ENCODE measurements at places on chromosomes 5 and 9.

DNA sequence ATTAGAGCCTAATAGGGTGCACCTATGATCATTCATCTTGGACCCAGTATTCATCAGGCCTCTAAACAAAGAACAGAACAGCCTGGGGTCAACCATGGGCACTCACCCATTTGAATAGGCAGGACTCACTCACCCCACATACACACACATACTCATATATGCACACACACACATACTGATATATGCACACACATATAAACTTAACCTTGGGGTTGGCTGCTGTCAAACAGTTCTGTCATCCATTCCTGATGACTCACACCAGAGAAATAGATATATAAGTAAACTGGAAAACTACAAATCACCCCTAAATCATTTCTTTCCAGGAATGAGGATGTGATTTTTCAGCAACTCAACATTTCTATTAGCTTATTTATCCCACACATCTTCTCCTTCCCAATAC lies 51.3 kb downstream of the ARL15 start:
- DNase-seq = peak; percentile 37

DNA sequence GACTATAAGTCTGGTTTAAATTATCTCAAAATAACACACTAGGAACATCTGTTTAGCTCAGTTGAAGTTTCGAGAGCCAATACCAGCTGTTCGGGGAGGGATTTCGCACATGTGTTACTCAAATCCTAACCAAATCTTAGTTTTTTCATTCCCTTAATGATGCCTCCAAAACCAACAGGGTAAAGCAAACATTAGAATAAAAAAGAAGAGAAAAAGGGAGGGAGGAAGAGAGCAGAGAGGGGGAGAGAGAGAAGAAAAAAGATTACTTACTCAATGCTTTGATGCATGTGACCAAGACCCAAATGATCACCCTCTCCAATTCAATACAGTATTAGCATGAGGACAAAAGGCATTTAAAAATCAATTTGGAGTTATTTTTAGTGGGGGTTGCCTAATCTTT lies 86.0 kb upstream of the NR5A1 start:
- no peak for DNase-seq

GRCh38 chr9:121326901-121327613 lies 43.0 kb downstream of the STOM start:
- no peak for DNase-seq

GRCh38 chr5:156584871-156585270 lies 257.9 kb downstream of the SGCD start:
- no peak for DNase-seq

DNA sequence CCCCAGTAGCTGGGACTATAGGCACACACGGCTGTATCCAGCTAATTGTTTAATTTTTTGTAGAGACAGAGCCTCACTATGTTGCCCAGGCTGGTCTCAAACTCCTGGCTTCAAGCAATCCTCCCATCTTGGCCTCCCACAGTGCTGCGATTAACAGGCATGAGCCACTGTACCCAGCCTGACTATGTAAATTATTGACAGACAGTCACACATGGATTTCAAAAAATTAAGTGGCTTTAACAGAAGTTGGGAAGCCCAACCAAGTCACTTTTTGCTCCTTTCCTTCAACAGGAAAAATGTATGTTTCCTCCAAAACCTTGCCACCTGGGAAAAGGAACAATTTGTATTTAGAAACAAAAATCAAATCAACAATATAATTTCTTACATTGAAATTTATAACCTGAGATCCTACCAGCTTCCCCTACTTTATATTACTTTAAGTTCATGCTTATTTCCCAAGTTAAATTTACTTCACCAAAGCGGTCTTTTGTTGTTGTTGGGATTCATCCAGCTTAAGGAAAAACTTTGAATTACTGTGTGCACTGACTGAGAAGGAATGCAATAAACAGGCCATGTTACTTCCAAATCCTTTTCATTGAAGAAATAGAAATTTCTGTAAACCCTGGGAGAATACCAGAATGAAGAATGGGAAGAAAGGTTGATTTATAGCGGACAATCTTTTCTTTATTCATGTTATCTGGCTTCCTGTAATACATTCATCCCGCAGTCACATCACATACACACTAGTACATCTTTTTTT lies 8.6 kb downstream of the PCA3 start:
- no peak for DNase-seq
